ENCODE measurements at places on chromosomes 7 and 10.

GRCh38 chr7:44712012-44712411 lies 36.6 kb upstream of the ZMIZ2 start:
- no peak for DNase-seq

DNA sequence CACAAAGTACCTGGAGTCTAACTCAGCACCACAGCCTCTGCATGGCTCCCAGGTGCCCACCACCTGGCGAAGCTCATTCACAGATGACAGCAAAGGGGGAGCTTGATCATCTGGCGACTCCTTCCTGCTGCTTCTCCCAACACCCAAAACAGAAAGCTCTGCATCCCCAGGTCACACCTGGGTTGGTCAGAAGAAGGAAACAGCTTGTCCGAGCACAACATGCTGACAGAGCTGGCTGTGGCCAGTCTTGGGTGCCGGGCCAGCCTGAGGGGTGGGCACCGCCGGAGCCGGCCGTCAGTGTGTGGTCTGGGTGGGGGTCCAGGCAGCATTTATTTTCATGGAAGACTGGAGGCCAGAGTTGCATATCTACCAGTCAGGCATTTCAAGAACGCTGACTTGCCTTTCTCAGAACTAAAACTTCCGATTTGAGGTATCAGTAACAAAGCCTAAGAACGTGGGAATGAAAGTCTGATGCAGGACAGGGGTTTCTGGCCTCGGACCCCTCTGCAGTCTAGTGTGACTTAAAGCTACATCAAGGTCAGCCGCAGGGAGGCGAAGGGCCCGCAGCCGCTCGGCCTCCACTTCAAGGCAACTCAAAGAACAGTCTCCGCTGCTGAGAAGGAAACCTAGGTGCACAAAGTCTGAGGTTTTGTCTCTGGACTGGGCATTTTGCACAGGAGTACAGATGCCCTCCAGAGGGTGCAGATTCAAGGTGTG lies 109.6 kb downstream of the CYTH3 start:
- no peak for DNase-seq

- DNase-seq, result no peak
Observed at GRCh38 chr7:7181519-7182155, 707 bp upstream of the C1GALT1 start.

- no peak for DNase-seq
Observed at GRCh38 chr10:67912331-67912946, 28.0 kb downstream of the SIRT1 start.

GRCh38 chr7:50851451-50851850 lies 68.8 kb upstream of the GRB10 start:
- no peak for DNase-seq

- DNase-seq, result peak; percentile 93
Observed at GRCh38 chr10:71773221-71773971, at the start of gene VSIR. VSIR (minus strand) TSS chr10:71773520; CDS start chr10:71773439, 81 bp downstream.

DNA sequence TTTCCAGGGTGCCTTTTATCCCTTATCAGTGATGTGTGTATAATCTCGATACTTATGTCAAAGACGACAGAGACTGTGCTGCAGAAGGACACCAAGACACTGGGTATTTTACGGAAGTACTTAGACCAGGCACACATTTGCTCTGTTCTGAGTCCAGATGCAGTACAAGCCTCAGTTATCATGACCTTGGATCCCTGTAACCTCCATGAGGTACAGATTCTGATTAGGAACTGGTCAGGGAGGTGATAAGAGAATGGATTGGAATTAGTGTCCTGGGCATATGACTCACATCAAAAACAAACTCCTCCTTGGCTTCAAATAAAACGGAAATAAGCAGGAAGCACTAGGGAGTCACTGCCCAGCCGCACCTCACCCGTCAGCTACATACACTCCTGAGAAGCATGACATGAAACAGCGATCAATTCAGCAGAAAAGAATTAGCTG lies 146.5 kb downstream of the SFMBT2 start:
- no peak for DNase-seq

GRCh38 chr10:96082153-96082552 lies 38.8 kb downstream of the CCNJ start:
- no peak for DNase-seq

DNA sequence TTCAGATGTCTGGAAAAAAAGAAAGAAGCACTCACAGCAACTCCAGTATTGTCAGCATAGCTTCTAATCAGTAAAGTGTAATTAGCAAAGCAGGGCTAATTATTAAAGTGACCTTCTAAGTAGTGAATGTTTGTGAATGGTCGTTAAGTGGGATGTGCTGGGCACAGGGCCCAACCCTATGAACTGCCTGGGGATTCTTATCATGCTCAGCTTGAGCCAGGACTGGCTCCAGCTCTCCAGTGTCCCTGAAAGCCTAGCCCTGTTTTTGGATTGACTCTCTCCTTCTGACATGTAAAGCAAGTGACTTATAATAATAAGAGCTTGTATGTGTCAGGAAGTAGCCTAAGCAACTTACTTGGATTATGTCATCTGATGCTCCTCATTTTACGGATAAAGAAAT lies 9.5 kb upstream of the TBX20 start:
- peak; percentile 55 for DNase-seq

- no peak for DNase-seq
Observed at GRCh38 chr7:93860261-93860660, 30.3 kb downstream of the TFPI2 start.

DNA sequence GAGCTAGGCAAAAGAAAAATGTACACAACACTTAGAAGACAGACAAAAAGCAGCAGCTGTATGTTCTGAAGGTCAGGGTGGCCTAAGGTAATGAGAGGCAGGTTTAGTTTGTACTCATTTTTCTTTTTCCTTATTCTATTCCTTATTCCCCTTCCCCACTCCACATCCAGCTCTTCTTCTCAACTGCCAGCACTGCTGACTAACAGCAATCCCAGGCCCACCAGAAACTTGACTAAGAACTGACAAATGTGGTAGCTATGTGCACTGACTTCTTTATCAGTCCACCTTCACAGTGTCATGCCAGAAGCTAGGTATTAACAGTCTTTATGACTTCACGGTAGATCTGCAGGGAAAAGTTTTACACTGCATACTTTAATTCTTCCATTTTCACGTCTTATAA lies 6.1 kb downstream of the COPG2 start:
- no peak for DNase-seq

DNA sequence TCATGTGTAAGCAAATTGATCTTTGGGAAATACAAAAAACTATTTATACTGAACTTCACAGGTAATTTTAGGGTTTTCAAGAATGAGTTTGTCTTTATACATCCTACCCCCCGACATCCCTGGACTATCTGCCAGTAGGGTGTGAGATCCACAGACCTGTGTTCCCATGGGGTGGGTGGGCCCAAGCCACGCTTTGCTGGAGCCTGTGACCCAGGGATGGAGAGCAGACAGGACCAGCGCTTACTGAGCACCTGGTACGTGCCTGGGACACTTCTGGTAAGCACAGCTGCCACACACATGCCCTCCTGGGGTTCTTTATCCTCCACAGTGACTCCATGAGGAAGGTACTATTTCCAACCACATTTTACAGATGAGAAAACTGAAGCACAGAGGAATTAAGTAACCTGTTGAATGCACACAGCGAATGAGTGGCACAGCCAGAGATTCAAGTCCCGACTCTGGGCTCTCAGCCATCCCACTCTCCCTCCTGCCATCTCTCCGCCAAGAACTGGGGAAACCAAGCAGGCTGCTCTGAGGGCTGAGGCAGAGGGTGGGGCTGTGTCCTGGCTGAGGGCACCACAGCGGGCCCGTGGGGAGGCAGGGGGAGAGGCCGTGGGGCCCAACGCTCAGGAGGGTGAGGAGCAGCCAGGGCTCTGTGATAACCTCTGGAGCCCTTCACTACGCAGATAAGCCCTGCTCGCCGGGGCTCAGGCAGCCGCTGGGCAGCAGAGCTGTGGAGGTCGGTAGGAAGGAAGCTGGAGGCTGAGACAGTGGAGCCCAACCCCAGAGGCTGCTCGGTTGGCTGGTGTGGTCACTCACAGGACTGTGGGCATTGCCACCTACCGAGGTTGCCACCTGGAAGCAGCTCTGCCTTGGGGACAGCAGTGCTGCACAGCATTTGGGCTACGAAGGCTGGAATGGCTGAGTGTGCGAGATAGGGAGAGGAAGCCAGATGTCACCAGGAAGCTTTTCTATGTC lies 124.2 kb downstream of the ARHGAP22 start:
- DNase-seq, result no peak

GRCh38 chr7:3153118-3153517 lies 109.5 kb upstream of the CARD11 start:
- no peak for DNase-seq

DNA sequence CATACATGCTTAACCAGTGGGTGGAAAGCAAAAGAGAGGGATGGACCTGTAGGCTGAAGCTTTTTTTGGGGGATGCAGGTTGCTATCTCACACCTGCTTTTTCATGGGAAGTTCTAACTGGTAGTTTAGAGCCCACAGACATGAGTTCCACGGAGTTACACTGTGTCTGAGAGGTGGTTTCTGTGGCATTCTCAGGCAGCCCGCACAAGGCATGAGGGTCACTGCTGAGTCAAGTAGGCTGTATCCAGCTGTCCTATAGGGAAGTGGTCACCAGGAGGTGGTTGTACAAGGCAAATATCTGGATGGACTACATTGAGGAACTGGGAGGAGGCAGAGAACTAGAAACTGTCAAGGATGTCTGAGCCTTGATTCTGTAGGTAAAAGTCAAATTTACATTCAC lies 351.0 kb upstream of the POM121L12 start:
- DNase-seq, result no peak

GRCh38 chr7:65448816-65449504 lies 75.3 kb downstream of the ZNF92 start:
- no peak for DNase-seq

DNA sequence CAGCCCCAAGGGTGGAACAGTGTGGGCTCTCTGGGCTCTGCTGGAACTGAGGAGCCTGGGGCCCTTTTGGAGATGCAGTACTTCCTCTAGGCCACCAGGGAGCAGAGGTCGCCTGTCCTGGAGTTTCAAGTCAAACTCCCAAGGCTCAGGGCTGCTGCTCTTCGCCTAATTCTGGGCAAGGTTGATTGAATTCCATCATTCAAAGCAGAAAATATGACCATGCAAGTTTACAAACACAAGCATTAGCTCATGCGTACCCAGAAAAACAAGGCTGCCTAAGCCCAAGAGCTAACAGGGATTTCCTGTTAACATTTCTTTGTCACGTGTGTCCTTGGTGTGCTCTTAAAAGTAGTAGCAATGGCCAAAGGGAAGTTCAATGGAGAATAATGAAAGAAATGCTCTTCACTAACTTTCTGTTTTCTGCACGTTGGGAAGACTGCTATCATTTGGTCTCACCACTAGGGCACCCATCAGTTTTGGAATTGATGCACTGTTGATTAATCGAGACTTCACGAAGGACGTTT lies 20.1 kb downstream of the LDB3 start:
- peak; percentile 56 for DNase-seq

- DNase-seq, result no peak
Observed at GRCh38 chr10:129621062-129621461, 154.0 kb downstream of the MGMT start.

DNA sequence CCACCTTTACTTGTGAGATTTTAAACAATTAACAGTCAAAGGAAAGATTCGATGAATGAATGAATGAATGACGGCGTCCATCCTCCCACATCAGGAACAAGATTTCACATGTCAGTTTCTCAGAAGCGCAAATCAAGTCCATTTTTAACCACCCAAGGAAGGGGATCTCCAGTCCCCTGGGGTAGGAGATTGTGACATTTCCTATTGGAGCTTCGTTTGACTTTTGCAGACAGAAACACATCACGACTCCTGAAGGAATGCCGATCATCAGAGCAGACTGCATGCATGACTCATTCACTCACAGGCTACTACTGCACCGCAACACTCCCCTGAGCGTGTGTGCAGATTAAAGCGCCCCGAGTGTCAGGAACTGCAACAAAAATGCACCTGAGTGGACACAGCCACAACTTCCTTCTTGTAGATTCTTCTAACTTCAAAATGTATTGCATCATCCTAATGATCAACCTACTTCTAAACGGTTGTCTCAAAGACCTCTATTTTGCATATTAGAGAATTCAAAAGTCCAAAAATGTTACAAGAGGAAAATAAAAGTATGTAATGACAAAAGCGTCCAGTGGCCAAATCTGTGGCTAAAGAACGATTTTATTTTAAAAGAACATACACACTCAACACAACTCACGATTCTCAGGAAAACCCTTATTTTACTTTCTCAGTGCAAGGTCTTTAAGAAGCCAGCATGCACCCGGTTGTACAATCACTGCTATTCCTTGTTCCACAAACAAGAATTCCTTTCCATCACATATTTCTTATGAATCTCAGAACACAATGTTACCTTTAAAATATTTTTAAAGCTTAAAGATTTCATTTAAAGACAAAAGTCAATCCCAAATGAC lies 172.6 kb downstream of the FAM107B start:
- DNase-seq, result no peak

DNA sequence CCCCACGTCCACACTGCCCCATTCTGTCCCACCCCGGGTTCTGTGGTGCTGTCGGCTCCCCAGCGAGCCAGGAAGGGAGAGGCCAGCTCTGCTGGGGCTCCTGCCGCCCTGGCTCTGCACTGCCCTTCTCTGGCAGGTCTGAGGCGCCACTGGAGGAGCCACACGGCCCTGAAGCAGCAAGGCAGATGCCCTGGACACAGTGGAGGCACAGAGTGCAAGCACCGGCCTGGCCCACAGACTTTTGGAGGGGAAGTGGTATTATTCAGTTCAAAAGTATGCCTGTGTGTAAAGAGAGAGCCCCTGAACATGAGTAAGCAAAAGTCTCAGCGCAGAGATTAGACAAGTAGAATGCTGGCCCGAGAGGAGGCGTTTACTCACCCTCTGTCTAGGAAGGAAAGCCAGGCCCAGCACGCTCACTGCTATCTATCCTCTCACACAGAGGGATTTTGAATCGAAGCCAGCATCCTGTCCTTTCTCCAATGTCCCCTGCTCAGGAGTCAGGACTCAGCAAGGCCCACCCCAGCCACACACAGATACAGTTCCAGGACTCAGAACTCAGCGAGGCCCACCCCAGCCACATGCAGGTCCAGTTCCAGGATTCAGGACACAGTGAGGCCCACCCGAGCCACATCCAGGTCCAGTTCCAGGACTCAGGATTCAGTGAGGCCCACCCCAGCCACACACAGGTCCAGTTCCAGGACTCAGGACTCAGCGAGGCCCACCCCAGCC lies 115.0 kb downstream of the EGFR start:
- peak; percentile 57 for DNase-seq

GRCh38 chr7:105097619-105098018 lies 83.6 kb downstream of the KMT2E start:
- no peak for DNase-seq

GRCh38 chr10:47260505-47261111 lies 39.4 kb upstream of the GDF10 start:
- no peak for DNase-seq

- DNase-seq, result no peak
Observed at GRCh38 chr7:91239171-91239604, 25.0 kb upstream of the FZD1 start.

- DNase-seq, result no peak
Observed at GRCh38 chr10:88707429-88708155, 1.5 kb downstream of the LIPK start.

GRCh38 chr10:102605712-102606111 lies 38.6 kb upstream of the TRIM8 start:
- DNase-seq, result no peak

DNA sequence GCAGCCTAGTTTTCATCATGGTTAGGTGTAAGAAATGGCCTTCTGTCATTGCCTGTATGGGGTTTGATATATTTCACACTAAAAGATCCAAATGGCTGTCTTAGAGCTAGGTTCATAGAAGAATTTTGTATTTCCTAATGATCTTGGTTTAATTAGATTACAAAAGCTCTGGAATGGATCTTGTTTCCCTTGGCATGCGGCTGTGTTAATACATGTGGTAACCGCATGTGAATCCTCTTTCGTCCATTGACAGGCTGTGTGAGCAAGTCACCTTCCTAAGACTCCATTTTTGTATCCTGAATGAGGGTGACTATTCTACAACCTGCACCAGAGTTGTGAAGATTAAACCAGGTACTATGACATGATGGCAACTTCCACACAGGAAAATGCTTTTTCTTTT lies 12.4 kb upstream of the FZD1 start:
- no peak for DNase-seq
